CD4-positive, alpha-beta T cell treated with Interleukin-15 for 4 hours (primary cell): ENCODE measurements at places on chromosomes 5 and 9.
A peak's percentile ranks its signal among the peaks of the same experiment; 100 is the strongest.

DNA sequence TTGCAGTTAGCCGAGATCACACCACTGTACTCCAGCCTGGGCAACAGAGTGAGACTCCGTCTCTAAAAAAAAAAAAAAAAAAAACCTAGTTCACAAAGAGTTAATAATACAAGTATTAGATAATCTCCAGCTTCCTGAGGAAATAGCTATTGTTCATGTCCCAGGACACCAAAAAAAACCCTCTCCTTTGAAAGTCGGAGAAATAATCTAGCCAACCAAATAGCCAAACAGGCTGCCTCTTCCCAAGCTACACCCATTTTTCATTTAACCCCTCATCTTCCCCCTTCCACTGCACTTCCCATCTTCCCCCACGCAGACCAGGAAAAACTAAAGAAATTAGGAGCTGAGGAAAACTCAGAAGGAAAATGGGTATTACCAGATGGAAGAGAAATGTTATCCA is 23.6 kb downstream of the CNOT8 start:
- no peak for DNase-seq

DNA sequence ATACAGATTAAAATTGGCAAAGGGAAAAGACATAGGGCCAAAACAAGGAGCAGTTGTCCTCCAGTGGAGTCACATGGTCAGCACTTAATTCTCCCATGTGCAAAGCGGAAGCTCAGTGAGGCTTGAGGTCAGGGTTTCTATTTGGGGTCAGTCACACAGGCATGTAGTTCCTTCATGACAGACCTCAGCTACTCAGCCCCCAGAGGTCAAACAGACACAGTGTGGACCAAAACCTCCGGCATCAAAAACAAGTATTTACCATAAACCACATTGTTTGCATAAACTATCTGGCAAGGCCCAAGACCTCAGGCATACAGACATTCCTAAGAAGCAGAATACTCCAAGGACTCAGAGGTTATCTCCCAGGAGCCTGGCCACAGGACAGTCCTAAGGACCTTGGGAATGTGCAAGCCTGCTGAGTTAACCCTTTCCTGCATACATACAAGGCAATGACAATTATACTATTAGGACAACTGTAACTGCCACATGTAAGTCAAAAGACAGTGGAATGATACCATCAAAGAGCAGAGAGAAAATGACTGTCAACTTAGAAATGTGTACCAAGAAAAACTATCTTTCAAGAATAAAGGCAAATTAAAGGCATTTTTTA is 28.7 kb upstream of the FNIP1 start:
- no peak for DNase-seq

DNA sequence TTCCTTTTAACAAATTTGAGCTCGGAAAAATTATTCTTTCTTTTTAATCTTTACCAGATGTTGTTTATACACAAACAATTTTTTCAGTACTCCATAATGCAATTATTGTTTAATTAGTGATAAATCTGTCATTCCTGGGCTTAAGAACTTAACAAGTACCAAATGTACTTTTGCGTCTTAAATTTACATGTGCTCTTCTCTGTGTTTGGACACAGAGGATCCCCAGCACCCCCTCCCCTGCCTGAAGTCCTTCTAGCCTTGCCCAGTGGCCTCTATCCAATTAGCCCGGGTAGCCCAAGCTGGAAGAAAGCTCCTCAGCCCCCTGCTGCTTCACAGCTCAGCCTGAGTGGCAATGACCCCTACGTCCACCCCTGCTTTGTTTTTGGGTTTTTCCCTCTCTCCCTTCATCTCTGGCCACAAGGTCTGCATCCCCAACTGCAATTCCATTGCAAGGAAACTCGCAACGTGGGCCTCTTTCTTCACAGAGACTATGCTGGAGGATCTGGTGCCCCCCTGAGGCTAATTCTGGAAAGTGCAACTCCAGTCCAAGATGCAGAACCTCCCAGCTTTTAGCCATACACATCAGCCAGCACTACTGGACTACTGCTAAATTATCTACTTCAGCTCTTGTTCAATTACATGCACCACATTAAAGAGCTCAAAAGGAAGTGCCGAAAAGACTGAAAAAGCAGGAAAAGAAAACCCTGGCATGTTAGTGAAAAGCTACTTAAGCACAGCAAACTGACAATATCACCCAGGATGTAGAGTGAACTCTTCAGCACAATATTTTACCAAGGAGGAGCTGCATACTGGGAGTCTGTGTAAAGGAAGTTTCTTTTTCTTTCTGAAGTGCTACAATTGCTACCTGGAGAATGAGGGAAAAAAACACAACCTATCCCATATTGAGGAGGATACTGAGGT is 186.2 kb downstream of the FANCC start:
- peak; percentile 34 for DNase-seq

DNA sequence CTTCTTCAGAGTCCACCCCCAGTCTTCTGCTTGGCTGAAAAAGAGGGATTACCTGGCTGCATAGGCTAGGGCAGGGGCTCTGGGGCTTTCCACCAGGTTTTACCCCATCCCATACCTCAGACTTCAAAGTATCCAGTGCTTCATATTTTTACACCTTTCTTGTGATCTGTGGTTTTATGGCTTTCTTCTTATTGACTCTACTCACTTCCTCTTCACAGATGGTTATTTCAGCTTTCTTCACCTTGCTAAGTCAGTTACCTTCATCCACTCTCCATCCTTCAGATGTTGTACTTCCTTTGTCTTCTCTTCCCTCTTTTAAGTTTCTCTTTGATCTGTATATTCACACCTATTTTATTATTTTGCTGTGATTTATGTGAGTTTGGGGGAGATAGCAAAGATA is 104.3 kb downstream of the GRIA1 start:
- DNase-seq: no peak

DNA sequence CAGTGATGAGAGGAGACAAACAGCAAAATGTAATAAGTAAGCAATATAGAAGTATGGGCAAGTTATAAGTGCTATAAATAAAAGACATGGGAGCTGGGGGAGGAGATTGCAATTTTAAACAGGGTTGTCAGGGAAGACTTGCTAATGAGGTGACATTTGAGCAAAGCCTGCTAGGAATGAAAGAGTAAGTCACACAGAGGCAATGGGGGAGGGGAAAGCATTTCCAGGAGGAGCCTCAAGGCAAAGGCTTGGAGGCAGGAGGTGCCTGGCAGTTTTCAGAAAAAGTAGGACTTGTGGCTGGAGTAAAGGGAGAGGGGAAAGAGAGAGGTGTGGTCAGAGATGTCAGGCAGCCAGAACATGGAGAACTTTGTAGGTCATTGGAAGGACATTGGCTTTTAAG is 124.4 kb upstream of the NMUR2 start:
- no peak for DNase-seq

GRCh38 chr5:93572101-93572607 is 8.9 kb downstream of the NR2F1-AS1 start:
- no peak for DNase-seq

DNA sequence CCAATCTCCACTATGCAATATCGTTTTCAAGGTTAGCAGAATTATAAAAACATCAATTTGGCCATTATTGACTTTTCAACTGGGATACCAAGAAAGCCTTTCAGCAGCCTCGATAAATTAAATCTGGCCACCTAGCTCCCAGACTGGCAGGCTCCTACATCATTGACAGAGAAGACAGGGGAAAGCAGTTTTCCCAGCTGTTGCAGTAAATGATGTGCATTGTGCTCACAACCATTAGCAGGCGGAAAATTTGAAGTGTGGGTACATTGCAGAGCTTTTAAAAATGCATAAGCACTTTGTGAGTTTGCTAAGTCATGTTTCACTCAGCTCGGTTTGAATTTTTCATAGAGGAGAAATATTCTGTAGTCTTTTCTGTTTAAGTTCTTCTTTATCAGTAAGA is 297.9 kb downstream of the KCTD16 start:
- DNase-seq: no peak

- no peak for DNase-seq
These were observed 6.3 kb upstream of the NR5A1 start for GRCh38 chr9:124513376-124513994.

GRCh38 chr5:17267106-17267505 is 49.7 kb downstream of the BASP1 start:
- DNase-seq: no peak

GRCh38 chr5:42492974-42493373 is 69.7 kb downstream of the GHR start:
- no peak for DNase-seq

DNA sequence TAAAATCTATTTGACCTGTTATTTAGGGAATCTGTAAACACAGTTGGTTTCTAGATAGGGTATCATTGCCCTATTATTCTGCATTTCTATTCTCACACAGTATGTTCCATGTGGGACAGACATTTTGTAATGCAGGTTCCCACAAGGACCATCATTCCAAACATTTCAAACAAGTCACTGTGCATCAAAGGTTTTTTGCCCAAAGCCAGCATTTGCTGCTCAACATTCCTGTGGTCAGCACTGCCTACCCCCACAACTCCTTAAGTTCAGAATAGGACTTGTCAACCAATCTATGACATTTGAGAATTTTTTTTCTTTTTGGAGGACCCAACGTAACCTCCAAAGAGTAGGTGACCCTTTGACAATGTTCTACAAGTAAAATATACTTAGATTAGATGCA is 95.7 kb downstream of the LPAR1 start:
- DNase-seq: no peak

DNA sequence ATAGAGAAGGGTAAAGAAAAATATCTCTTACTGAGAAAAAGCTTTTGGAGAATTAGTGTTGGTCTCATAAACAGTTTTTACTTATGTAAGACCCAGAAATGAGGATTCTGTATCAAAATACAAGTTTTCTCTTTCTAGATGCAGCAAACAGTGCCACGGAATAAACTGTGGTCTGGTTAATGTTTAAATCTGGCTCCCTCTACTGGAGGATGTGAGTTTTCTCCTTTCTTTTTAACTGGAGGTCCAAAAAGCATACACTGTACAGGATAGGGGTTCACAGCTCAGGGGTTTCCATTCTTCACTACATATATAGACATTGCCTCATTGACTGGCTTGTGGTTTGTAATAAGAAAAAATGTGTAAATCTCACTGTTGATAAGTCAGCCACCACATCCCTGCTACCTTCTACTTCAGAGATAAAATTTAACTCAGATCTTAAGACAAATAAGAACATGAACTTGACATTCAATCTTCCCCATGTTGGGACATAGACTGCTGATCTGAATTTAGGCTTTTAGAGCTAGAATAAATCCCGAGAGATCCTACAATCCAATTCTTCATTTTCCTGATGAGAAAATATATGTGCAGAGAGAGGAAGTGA is 98.9 kb downstream of the CFAP95 start:
- DNase-seq: peak; percentile 41

GRCh38 chr5:126499853-126500342 is 76.7 kb downstream of the GRAMD2B start:
- peak; percentile 61 for DNase-seq

DNA sequence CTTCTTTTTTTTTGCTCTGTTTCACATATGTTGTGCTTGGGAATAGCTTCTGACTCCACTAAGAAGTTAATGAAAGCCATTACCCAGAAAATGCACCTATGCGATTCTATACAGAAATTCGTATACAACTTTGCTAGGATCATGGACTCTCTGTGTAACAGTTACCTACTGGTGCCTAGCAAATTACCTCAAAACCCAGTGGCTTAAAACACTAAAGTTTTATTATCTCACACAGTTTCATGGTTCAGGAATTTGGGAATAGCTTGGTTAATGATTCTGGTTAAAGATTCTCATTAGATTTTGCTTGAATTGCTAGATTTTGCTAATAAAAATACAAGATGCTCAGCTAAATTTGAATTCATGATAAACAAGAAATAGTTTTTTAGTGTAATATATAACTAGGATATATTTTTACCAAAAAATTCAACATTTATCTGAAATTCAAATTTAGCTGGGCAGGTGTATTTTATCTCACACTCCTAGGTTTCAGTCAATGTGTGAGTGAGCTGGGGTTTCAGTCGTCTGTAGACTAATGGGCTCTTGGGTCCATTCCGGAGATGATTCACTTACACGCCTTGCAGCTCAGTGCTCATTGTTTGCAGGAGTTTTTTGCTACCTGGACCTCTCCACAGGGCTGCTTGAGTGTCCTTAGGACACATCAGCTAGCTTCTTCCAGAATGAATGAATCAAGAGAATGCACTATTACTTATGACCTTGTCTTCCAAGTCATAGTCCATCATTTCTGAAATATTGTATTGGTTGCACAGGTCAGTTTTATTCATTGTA is 75.1 kb downstream of the MROH2B start:
- no peak for DNase-seq

DNA sequence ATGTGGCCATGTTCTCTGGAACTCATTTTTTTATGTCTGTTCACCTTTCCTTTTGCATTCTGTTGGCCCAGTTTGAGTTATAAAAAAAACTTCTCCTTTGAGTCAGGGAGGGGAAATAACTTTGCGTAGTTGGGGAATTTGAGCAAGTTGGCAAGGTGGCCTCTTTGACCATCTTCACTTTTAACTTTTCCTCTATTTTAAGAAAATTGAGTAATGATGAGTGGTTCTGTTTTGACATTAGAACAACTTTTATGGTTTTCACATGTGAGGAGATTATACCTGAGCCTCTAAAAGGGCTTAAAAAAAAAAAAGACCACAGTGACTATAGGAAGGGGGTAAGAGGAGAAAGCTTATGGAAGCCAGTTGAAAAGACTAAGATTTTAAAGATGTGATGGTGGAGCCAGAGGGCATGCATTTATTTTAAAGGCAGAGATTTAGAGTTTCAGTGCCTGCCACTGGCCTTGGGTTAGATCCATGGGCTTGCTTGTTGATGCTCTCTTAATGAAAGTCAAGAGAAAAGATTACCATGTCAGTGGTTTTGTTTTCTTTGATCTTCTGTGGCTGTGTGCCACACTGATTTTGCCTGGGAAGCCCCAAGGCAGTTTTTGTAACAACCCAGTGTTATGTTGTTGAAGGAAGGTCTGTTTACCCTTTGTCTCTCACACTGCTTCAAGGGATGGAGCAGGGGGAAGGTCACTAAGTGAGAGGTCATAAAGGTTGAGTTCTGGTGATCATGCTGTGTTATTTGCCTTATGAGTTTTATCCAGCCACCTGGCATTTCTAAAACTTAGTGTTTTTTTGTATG is 219.7 kb upstream of the CD180 start:
- DNase-seq: no peak

GRCh38 chr5:6849316-6850105 is 136.3 kb downstream of the TENT4A start:
- DNase-seq: no peak

DNA sequence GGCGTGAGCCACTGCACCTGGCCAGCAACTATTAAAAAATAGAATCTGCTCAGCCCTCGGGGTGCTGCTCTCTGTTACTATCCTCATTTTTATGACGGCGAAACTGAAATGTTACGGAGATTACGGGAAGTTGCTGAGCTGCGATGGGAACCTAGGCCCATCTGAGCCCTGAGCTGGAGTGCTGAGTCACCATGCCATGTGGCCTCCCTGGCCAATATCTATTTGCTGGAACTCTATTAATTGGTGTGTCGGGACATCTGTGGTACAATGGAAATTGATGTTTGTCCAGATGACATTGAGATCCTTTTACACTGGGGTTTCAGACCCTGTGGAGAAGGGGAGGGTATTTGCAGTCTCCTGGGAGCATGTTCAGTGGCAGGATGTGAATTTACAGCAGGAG is 8.1 kb downstream of the PRDM12 start:
- no peak for DNase-seq
